RPMI7951 (cell line): ENCODE measurements at places on chromosomes 3 and 15. TPM values are rescaled to one million over a fixed set of nuclear protein-coding genes. Genes with fewer than 3 reads are reported as not detected.
A peak's percentile ranks its signal among the peaks of the same experiment; 100 is the strongest.

Gene POLQ
- total RNA-seq, result 9.9 and 10.9 TPM in 2 replicates

DNA sequence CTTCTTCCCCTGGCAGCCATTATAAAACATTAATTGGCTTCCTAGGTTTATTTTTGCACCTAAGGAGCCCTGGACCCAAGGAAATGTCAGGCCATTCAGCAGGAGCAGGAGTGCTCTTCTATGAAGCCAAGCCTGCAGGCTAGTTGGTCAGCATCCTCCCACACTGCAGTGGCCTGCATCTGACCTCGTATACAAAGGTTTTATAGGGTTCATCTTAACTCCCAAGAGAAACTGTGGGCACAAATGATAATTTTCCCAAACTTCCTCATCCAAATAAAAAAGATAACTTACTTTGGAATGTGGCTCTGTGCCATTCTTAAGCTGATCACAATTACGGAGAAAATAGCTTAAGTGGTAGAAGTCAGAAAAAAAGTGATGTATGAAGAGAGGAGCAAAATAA is 19.4 kb downstream of the PLSCR1 start:
- peak; percentile 41 for DNase-seq

GRCh38 chr3:64311424-64312061 is 86.3 kb upstream of the PRICKLE2 start:
- peak; percentile 35 for DNase-seq

GRCh38 chr3:12797892-12798558 is 1.5 kb downstream of the CAND2 start:
- DNase-seq, result no peak

DNA sequence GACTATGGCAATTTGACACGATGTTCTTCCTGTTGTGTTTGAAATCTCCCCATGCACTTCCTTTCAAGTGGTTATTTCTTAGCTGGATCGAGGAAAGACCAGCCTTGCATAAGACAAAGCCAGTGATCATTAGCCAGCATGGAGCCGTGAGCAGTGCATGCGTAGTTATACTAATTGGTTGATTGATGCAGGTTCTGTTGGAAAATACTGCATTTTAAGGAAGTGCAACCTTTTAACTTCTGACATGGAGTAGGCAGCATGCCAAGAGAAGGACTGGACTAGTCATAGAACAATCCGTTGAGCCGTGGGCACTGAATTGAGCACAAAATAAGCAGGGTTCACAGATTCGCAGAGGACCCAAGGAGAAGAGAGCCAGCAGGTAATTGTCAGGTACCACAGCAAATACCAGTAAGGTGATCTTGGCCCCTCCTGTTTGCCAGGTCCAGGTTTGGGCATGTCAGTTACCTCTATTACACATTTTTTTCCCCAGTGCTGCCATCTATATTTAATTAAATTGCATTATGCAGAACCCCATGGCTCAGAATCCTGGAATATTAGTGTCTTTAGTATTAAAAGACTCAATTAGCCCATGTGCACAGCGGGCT is 29.0 kb upstream of the BCL6 start:
- DNase-seq, result no peak

Gene GHSR
- total RNA-seq, result not detected in 2 replicates

Gene TF
- total RNA-seq, result 0.96 TPM in 1 of 2 replicates, not detected in the other

Gene ASB14
- not detected in 2 replicates for total RNA-seq

DNA sequence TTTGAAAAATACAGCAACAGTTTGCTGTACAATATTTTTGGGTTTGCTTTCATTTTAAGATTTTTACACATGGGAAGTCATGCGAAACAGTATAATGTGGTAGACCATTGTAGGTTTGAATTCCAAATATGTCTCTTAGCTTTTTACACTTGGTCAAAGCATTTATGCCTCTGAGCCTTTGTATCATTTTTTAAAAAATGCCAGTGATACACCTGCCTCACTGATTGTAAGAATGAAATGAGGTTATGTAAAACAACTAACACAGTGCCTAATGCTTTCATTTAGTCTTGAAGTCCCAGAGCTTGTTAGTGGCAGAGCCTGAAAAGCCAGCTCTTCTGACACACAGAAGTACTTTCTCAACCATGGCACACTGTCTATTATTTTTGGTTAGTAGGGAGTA is 202.0 kb downstream of the UBE2E2 start:
- no peak for DNase-seq

DNA sequence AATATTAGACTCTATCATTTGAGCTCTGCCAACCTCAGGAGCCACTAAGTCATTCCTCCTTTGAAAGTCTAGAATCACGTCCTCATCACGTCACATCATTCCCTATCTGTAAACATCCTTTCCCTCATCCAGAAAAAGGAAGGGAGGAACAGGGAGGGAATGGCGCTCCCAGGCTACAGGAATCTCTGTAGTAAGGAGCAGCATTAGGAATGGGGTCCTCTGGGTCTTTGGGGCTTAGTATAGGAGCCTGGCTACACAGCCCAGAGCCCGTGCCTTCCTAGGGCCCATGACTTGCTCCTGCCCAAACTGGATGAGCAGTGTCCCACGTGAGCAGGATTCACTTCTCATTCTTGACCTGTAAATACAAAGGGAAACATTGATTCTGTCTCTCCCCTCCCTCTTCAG is 1.6 kb downstream of the TAGLN3 start:
- DNase-seq, result no peak

GRCh38 chr3:64129581-64129980 is 95.7 kb downstream of the PRICKLE2 start:
- DNase-seq, result no peak

DNA sequence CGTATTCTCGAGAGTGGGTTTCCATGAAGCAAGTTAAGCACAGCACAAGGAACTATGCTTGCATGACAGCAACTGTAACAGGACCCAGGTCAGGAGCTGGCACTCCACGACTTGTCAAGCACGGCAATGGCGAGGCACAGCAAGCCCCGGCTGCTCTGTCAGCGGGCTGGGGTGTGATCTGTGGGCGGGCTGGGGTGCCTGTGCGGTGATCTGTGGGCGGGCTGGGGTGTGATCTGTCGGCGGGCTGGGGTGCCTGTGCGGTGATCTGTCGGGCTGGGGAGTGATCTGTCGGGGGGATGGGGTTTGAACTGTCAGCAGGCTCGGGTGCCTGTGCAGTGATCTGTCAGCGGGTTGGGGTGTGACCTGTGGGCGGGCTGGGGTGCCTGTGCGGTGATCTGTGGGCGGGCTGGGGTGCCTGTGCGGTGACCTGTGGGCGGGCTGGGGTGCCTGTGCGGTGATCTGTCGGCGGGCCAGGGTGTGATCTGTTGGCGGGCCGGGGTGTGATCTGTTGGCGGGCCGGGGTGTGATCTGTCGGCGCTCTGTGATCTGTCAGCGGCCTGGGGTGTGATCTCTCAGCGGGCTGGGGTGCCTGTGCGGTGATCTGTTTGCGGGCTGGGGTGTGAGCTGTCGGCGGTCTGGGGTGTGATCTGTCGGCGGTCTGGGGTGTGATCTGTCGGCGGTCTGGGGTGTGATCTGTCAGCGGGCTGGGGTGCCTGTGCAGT is 205.7 kb downstream of the XXYLT1 start:
- DNase-seq, result no peak

DNA sequence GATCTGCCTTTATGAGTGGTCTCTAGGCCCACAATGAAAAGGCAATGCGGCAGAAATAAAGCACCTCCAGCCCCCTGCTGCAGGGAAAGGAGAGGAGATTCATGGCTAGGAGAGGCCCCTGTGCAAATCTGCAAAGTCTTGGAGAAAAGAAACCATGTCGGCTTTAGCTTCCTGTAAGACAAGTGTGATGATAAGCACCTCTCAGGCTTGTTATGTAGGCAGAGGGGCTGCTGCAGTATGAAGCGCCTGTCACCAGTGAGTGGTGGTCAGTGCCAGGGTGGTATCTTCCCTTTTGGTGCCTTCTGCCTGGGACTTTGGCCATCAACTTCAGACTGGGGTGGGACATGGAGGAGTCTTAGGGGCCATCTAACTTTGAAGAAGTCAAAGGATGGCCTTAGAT is 59.2 kb upstream of the ARHGEF3 start:
- DNase-seq, result no peak

- DNase-seq, result no peak
Observed at GRCh38 chr3:17915341-17915740, 172.9 kb upstream of the TBC1D5 start.

- DNase-seq, result no peak
Observed at GRCh38 chr15:93144463-93145236, 55.6 kb upstream of the RGMA start.

- DNase-seq, result peak; percentile 9
Observed at GRCh38 chr3:88057630-88058305, 1.0 kb downstream of the CGGBP1 start.

DNA sequence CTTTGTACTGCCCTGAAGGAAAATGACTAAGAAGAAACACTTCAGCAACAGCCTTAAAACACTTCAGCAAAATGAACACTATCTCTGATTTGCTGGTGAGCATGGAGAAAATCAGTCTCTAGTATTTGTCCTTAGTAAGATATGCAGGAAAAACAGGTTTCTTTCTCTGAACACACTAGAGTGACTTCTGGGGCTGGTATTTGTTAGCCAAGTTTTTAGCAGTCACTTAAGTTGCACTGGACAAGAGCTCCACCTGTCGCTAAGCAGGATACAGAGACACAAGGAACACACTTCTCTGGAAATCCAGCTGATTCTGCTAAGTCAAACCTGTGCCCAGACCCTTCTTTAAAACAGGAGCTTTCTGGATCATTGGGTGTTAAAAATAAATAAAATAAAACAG is 65.3 kb downstream of the CHAC1 start:
- DNase-seq, result peak; percentile 53

GRCh38 chr15:26050984-26051383 is 187.9 kb upstream of the ATP10A start:
- no peak for DNase-seq

GRCh38 chr15:45919806-45920205 is 285.0 kb downstream of the SQOR start:
- peak; percentile 88 for DNase-seq

Gene GJD2
- total RNA-seq, result not detected in 2 replicates

DNA sequence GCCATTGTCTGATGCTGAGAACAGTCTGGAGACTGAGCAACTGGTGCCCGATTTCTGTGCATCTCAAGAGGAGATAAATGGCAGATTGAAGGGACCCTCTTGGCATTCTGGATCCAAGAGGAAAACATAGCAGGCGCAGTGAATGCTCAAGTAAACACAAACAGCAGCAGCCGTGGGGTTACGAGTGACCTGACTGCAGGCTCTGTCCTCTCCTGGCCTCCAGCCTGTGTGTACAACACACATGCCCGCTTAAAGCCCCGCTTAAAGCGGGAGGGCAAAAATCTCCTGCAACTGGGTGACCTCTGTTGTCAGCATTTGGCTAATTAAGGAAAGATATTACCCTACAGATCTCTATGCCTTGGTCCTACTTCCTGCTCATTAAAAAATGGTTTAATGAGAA is 120.5 kb downstream of the GREM1 start:
- DNase-seq, result no peak

Gene STAC
- total RNA-seq, result 3.7 and 3.9 TPM in 2 replicates

DNA sequence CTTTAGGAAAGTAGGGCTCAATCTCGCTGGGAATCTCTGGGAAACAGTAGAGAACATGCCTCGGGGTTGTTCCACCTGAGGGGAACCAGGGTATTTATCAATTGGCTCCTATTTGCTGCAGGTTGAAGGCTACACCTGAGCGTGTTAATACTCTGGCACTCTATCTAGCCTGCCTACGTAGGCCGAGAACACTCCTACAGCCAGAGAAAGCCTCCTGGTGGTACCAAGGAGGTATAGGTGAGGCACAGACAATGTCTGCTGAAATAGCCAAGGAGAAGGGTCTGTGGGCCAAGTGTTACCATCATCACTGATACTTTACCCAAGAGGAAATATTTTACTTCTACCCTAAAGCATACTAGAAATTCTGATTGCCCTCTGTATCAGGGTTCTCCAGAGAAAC is 341.0 kb upstream of the UBE2E2 start:
- no peak for DNase-seq

DNA sequence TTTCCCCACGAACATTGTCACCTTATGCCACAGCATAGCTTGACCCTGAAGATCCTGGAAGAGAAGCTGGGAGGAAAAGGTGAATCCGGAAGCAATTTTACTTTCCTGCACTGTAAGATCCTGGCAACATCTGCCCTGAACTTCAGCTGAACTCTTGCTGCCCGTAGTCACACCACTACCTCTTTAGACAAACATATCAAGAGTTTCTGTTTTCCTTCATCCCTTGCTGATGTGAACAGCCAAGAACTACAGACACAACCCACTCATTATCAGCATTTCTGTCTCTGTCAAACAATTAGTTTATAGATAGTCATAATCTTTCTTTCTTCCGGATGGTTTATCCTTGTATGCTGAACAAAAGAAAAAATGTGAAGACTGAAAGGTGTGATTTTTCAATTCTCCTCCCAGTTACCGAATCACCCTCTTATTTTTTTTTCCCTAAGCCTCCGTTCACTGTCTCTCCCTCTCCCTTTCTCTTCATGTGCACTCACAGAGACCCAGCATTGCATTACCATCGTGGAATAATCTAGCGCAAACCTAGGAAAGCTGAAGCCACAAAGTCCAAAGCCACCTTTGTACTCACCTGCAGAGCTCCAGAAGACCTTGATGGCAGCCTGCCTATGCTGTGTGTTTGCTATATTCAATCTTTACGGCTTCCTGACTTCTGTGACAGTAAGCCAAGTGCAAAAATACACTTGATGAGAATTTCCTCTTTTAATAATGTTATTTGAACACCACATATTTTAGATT is 229.2 kb downstream of the CDIN1 start:
- no peak for DNase-seq

DNA sequence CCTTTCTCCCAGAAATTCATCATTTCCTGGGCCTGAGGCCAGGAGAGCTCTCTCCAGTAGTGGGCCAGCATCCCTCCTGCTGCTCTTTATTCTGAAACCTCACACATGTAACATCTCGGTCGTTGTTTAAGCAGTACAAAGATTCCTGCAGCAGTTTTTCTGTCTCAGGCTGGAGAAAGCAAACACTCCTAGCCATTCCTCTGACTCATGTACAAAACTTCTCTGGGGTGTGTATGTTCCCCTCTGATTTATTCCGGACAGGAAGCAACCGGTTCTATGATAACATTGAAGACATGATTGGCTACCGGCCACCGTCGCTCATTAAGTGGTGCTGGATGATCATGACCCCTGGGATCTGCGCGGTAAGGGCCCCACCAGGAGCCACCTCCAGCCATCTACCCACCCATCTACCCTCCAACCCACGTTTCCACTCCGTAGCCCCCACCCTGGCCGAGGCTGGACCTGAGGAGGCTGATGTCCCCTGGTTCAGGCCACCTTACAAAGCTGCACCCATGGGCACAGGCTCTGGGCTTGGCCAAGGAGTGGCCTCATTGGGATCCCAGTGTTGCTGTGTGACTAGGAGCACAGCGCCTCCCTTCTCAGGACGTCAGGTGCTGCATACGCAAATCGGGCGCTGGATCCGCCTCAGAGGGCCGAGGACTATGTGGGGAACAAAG is 58.6 kb upstream of the SLC6A1 start:
- DNase-seq, result peak; percentile 42

- no peak for DNase-seq
Observed at GRCh38 chr3:127296166-127296565, 8.3 kb upstream of the PRR20G start.

Gene DGKG
- total RNA-seq, result 15.3 and 17.3 TPM in 2 replicates

Gene MASP1
- not detected in 2 replicates for total RNA-seq

DNA sequence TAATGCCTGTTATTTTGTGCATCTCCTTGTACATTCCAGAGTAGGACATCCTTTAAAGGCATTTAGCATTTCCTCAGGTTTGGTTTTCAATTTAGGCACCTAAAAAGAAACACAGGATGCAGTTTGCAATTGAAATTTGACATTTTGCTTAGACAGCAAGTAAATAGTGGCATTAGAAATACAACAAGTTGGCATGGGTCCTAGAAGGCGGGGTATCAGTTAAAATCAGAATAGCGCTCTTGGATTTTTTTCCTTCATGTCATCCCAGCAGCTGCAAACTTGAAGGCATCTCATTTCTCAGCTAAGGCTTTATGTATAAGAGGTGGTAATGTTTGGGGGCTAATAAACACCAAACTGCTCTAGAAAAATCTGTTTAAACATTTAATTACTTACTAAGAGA is 47.5 kb upstream of the SKOR1 start:
- DNase-seq, result no peak

Gene KNG1
- total RNA-seq, result not detected in 2 replicates
